ENCODE measurements at places on chromosomes 7 and 10.

- no peak for DNase-seq
Measured at GRCh38 chr10:119531067-119531466, 11.5 kb downstream of the RGS10 start.

DNA sequence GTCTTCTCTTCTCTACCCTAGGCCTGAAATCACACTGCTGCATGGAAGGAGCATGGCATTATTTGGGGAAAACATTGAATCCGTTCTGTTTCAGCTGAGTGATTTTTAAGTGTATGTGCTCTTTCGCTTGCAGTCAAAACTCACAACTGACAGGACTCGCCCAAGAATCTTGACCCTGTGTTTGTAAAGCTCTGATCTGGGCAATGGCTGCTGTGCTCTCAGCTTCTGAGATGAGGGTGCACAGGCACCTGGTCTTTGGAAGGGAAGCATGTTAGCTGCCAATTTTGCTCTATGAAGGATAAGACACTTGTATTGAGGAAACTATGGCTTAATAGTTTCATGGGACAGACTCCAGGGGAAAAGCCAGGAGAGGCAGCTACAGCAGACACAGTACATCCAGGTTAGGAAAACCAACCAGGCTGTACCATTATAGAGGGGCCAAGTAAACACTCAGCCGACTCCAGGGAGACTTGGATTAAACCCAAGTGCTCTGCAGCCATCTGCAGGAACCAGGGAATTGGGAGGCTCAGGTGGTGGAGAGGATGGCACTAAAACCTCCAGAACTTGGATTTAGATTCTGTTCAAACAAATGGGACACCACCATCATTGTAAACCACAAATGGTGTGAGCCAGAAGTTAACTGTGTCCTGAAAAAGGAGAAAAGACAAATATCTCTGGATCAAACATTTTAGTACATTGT, 43.3 kb downstream of the LYZL1 start:
- no peak for DNase-seq

DNA sequence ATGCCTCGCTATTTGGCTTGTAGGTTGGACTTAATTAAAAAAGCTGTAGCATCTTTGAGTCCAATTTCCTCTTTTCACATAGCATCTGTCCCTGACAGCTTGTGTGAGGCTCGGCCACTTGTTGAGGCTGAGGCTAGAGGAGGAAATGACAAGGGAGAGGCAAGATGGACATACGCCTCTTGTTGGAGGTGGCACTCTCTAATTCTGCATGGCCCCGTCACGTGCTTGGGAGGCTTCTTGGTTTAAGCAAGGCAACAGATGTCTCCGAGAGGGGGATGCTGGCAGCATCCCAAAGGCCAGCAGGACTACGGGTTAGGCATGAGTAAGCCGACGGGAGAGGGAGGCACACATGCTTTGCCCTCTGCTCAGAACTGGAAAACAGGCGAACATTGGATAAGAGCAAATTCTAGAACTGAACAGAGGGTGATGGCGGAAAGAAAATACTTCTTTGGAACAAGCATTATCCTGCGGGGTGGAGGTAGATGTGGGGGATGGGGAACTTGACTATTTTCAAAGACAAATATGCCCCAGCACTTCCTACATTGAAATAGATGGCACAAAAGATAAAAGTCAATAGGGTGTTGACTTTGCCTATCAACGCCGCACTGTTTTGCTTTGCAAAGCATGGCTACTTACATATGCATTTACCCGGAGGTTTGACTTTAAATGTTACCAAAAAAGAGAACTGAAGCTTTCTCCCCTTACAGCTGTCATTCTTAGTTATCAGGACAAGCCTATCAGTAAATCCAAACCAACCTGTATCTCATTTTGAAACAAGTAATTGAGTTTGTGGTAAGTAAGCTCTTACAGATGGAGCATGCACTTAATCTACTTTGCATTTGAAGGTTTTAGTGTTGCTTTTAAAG, 94.8 kb downstream of the CHN2 start:
- DNase-seq, result peak; percentile 72

DNA sequence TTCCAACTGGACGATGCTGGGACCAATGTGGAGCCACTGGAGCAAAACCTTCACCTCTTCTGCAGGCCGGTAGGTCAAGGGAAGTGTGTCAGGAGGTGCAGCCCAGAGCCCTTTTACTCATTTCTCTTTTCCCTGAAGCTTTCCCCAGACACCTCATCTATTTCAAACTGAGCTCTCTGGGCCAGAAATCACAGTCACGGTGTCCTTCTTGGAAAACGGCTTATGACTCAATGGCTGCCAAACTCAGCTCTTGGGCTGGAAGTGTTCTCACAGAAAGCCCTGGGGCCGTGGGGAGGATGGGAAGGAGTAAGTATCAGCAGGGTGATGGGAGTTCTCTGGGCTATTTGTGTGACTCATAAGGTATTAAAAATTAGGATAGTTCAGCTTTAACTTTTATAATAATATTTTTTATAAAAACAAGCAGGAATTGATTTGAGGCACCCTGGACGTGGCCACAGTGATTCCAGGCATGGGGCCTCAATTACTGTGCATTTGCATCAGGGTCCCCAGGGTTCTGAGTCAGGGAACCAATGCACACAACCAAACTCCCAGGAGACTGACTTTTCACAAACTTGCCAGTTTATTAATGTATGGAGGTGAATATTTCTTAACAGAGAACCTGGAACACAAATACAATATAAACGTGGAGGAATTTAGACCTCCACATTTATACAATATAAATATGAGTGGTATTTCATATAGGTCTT, 187.4 kb upstream of the TMEM72 start:
- DNase-seq, result no peak

DNA sequence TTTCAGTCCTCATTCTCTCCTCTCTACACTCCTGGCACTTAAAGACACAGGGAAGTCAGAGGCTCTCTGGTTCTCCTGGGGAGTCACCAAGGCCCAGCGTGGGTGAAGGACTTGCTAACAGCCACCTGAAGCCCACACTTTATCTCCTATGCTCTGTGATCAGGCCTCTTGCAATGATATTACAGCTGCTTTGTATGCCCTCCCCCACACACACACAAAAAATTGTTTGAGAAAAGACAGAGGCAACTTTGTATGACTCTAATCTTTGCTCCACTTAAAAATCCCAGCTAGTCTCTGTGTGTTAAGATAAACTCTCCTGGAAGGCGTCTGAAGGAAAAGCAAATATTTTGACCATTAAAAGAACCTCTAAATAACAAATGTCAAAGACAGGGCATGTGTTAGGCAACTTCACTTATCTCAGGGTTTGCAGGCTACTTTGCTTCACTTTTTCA, 507.2 kb downstream of the TNS3 start:
- no peak for DNase-seq

- DNase-seq, result no peak
Measured at GRCh38 chr10:23432166-23432565, 6.7 kb upstream of the OTUD1 start.

GRCh38 chr10:78349165-78349516, 315.5 kb downstream of the RPS24 start:
- no peak for DNase-seq

DNA sequence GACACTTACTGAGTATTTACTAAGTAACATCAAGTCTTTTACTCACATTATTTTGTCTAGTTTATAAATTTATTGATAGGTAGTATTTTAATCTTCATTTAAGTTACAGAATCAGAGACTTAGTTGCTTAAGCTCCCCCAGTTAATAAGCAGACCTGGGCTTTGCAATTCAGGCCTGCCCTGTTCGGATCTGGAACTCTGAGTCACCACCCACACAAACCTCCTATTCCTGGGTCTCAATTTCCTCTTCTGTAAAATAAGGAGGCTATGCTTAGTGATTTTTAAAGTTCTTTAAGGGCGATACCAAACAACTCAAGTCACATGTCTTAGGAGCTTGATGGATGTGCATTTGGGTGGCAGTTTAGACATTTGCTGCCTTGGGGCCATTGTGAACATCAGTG, 3.5 kb upstream of the MGAM start:
- DNase-seq, result no peak

GRCh38 chr10:130869179-130869841, 442.2 kb downstream of the TCERG1L start:
- no peak for DNase-seq

DNA sequence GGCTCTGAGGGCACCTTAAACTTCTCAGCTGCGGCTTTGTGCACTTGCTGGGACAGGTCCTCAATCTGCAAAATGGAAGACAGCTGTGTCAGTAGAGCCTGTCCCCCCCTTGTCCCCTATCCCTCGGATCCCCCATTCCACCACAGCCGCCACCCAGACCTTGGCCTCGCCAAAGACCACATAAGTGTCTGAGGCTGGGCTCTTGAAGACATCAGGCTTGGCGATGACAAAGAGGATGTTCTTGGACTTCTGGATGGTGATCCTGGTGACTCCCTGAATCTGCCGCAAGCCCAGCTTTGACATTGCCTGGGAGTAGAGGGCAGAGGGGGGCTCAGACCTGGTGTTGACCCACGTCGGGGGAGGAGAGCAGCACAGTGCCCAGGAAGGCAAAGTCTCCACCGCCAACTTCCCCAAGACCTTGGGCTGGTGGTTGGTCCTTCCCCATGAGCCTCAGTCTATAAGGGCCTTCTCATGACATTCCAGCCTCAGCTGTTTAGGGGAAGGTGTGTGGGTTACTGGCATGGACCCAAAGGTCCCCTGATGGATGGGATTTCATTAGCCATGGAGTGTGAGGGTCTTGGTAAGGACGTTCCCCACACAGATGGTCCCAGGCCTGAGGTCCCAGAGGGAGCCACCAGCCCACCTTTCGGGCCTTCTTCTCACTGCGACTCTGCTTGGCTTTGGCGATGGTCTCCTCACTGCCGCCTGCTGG, 7.7 kb downstream of the NACAD start:
- DNase-seq, result no peak

- DNase-seq, result no peak
Measured at GRCh38 chr10:123926401-123927264, 35.0 kb upstream of the CPXM2 start.

GRCh38 chr10:4953405-4953804, 9.8 kb upstream of the AKR1C1 start:
- peak; percentile 19 for DNase-seq

DNA sequence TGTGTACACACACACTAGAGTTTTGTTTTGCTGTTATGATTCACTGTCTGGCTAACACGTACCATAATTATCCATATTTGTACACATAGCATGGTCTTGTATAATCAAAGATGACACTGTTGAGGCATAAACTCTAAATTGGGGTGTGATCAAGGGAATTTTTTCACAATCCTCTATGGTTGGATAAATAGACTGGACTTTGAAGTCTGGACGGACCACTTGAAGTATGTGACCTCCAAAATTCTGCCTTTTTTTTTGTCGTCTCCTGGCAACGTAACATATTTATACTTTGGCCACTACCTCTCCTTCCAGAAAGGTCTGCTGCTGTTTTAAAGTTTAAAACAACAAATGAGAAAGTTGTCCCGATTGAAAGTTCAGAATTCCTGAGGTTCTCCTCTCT, 193.4 kb downstream of the CACNB2 start:
- no peak for DNase-seq

DNA sequence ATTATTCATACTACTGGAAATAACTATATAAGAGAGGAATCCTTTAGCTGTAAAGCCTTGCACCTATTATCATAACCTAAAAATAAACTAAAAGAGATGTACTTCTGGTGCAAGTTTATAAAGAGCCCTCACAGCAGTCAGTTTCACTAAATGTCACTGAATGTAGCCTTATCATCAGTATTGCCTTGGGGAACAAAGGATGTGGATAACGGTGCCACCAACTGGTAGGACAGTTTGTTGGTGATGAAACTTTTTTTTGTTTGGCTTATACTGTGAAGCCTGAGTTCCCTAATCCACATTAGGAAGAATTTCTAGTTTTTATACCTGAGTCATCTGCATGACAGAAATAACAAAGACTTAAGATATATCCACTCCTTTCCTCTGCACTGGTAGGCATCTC, 117.9 kb upstream of the COL1A2 start:
- no peak for DNase-seq

GRCh38 chr10:72322030-72322279, 32.8 kb downstream of the DNAJB12 start:
- DNase-seq, result no peak

DNA sequence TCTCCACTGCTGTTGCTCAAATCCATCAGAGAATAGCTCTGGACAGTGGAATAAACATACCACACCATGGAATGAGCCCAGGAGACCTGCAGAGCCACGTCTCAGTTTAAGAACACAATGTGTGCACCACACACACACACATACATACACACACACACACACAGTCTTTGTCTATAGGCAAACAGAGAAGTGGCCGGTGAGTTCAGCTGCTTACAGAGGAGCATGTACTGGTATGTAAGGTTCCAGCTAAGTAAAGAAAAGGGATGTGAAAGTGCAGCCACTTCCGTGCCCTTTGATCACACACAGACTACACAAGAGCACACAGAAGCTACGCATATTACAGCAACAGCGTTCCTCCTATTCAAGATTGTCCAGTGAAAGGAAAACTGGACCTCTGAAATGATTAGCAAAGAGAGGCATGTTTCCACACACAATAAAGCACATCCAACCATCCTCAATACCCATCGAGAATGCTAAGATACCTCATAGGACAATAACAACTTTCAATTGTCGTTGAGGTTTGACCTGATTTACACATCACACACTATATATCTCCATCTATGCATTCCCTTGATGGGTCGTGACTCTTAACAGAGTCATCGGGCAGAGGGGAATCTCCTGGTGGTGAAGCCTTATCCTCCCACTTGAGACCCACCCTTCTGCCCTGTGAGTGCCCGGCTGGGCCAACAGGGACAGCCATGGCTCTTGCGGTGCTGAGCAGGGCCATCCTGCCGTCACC, 23.6 kb downstream of the SLC35B4 start:
- DNase-seq, result no peak

- DNase-seq, result no peak
Measured at GRCh38 chr7:4274286-4274685, 407.8 kb upstream of the FOXK1 start.

DNA sequence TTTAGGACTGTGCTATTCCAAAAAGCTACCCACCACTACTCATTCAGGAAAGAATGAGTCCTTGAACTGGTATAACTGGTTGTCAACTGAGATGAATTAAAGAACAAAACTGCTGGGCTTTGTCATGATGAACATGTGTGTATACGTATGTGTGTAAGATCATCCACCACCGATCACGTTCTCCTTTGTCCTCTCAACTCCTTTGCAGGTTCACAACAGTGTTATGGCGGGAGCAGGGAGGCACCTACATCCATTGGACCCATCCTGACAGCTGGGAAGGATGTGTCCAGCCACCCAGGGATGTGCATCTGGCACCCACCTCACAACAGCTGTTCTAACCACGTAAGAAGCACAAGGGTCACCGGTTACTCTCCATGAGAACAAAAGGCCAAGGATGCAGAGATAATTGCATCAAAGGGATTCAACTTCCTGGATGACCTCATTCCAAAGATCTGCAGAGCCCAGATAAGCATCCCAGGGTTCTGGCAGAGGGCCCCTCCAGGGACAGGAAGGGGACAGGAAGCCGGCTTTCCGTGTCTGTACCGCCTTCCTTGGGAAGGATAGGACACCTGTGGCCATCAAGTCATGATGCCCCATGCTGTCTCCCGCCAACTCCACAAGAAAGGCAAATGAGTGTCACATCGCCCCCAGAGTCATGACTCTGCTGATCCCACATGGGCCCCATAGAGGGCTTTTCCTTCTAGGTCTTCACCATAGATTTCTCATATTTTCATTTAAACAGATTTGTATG, 66.1 kb downstream of the STEAP1B start:
- no peak for DNase-seq

- no peak for DNase-seq
Measured at GRCh38 chr7:139033346-139034114, 2.3 kb downstream of the ZC3HAV1L start.

- no peak for DNase-seq
Measured at GRCh38 chr10:123442901-123443300, 223.3 kb upstream of the GPR26 start.

GRCh38 chr10:124402273-124402672, 16.4 kb downstream of the OAT start:
- no peak for DNase-seq
